ENCODE measurements at places on chromosomes 16 and 17.

DNA sequence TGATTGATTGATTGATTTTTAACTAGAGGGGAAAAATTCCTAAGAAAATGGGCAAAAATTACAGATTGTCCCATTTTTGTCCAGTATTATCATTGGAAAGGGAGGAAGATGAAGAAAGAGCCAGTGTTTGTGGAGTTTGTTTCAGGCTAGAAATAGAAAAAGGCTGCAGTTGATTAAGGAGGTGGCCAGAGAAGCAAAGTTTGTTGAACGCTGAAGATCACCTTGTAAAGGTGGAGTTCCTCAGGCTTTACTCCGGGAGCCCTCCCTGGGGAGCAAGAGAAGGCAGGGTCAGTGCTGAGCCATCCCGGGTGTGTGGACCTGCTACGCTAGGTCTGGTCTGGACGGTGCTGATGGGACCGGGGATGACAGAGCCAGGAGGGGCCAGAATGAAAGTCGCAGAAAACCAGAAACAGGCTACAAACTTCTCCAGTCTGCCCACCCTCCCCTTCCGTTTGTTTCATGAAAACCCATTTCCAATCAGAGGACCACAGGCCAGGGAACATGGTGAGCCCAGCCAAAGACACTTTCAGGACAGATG, 222.6 kb upstream of the FOXF1 start:
- no peak for DNase-seq

- no peak for DNase-seq
Measured at GRCh38 chr16:13093661-13094060, 192.3 kb downstream of the SHISA9 start.

- DNase-seq = no peak
Measured at GRCh38 chr17:49515196-49515770, 20.2 kb downstream of the NGFR start.

DNA sequence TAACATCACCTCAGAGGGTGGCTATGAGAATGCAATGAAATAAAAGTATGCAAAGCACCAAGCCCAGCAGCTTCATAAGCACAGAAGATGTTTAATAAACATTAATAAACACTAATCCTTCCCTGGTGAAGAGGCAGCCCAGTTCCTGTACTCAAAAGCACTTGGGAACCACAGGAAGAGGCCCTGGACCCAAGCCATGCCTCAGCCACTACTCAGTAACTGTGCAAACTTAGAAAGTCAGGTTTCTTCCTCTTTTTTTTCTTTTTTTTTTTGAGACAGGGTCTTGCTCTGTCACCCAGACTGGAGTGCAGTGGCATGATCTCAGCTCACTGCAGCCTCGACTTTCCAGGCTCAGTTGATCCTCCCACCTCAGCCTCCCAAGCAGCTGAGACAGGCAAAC, 5.3 kb downstream of the ARHGAP17 start:
- no peak for DNase-seq

DNA sequence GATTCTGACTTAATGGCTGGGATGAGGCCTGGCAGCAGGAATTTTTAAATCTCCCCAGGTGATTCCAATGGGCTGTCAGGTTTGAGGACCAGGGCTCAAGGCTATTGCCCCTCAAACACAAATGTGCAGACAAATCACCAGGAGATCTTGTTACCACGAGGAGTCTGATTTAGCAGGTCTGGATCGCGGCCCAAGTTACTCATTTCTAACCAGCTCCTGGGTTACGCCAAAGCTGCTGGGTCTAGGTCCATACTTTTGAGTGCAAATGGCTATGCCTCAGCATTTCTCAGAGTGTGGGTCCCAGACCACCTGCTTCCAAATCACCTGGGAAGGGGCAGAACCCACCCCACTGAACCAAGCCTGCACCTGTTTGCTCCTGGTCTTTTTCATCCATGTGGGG, 33.1 kb downstream of the CNGB1 start:
- DNase-seq = no peak

DNA sequence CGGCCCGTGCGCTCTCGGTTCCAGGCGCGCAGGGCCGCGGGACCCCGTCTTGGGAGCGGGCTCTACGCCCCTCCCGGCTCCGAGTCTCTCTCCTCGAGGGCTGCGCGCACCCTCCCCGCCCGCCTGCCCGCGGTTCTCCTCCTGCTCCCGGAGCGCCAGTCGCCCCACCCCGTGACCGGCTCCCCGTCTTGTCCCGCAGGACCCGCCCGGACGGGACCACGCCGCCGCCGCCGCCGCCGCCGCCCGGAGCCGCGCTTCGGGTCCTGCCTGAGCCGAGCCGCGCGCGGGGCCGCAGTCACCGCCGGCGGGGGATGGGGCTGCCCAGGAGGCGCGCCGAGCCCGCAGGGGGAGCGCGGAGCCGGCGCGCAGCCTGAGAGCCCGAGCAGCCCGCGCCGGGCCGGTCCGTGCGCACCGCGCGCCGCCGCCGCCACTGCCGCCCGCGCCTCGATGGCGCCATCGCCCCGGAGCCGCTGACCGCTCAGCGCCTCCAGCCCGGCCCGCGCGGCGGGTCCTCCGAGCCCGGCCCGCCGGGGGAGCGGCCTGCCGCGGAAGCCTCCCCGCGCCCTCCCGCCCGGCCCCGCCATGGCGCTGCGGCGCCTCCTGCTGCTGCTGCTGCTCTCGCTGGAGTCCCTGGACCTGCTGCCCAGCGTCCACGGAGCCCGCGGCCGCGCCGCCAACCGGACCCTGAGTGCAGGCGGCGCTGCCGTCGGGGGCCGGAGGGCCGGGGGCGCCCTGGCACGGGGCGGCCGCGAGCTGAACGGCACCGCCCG, at the start of gene SHISA6:
TSS of gene SHISA6 (plus strand) at position 373 of the 770 bp plus-strand sequence.
- DNase-seq = no peak

GRCh38 chr16:57131351-57131970, 39.1 kb downstream of the CPNE2 start:
- no peak for DNase-seq

Measured in stimulated activated CD4-positive, alpha-beta T cell treated with anti-CD3 and anti-CD28 coated beads, Interleukin-12 subunit alpha, Interleukin-12 subunit beta, amount 100 ng/mL, for 24 hours (primary cell).